ENCODE measurements at places on chromosomes 2 and 18.
A peak's percentile ranks its signal among the peaks of the same experiment; 100 is the strongest.

- DNase-seq = no peak
These were observed 6.7 kb upstream of the TNP1 start for GRCh38 chr2:216866515-216867095.

- DNase-seq = no peak
These were observed 214.0 kb downstream of the CYP26B1 start for GRCh38 chr2:71933467-71934319.

DNA sequence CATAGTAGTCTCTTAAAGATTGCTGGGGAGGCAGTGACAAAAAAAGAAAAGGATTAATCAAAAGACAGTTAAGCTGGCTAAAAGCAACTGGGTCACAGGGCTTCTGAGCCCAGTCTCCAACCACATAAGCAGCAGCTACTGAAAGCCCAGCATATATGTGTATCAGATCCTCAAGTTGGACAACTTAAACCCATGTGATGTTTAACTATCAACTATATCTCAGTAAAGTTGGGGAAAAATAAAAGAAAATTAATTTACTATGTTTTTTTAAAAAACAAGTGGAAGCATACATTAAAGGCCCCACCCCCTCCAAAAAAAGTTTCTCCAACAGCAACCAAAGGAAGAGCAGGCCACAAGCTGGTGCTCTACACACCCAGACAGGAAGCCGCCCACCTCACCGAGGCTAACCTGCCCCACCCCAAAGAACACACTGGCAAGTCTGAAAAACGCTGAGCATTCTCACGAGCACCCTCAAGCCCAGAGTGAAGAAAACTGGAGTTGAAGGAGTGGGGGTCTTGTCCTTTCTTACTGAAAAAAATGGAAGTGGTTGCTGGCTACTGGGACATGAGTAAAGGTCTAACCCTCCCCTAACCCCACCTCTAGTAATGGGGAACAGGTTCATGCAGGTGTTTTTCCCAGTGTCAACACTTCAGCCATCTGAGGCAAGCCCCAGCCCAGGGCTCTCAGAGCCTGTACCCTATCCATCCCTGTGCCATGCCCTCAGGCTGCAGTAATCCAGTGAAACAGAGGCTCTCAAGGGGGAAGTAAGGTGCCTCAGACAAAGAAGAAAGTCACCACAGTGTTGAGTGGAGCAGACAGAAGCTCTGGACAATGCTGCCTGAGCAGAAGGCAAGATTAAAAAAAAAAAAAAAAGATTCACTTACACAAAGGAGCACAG is 106.3 kb downstream of the GYPC start:
- no peak for DNase-seq

- DNase-seq = no peak
These were observed 182.2 kb downstream of the FIGN start for GRCh38 chr2:163553601-163554000.

- no peak for DNase-seq
These were observed 2.6 kb downstream of the HOXD9 start for GRCh38 chr2:176124947-176125771.

- no peak for DNase-seq
These were observed 43.2 kb upstream of the NEB start for GRCh38 chr2:151777487-151777886.

GRCh38 chr2:43370705-43371104 is 144.3 kb upstream of the ZFP36L2 start:
- peak; percentile 80 for DNase-seq

DNA sequence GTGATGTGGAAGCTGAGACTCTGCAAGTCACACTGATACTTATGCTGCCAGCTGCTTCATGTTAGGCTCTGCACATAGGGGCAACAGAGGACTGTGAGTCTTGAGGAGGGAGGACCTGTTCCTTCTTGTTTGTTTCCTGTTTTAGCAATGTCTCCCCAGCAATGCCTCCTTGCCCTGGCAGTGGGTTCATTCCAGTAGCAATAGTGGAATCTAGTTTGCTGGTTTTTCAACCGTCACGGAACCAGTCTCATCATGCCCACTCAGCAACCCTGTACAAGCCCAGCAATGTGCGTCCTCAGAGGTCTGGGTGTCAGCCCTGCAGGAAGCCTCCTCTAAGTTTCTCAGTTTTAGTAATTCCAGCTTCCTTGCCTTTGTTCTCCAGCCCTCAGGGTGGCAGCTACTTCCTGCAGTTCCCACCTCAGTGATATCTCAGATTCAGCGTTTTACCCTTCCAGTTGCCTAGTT is 20.5 kb upstream of the ITGB6 start:
- DNase-seq = no peak

- no peak for DNase-seq
These were observed 590 bp downstream of the MDH1 start for GRCh38 chr2:63589148-63589958.

GRCh38 chr18:74289137-74289536 is 2.6 kb downstream of the CYB5A start:
- DNase-seq = no peak

- DNase-seq = no peak
These were observed 255.3 kb upstream of the SALL3 start for GRCh38 chr18:78724214-78724914.

DNA sequence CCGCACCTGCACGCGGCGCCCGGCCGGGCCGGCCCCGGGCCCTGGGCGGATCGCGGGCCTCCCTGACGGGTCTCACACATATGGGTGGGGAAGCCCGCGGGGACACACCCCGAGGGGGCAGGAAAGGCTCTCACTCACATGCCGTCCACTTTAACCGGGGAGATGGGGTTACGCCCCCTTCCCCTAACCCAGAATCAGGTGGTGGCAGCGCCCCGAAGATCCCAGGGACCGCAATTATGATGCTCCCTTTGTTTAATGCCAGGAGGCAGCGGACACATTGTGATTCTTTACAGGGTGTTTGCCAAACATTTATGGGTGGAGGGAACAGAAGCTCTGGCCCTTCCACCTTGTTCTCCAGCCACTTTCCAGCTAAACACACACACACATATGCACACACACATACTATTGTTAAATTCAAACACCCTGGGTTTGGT is 424 bp upstream of the ANKRD44 start:
- no peak for DNase-seq

GRCh38 chr2:42792583-42793333 is at the start of gene HAAO:
Gene HAAO (minus strand): TSS chr2:42792583. CDS start chr2:42792536, 47 bp downstream.
- DNase-seq = no peak

GRCh38 chr2:121356058-121356640 is 71.1 kb upstream of the TFCP2L1 start:
- no peak for DNase-seq

- DNase-seq = no peak
These were observed 463 bp upstream of the DNAJB2 start for GRCh38 chr2:219278655-219279150.

DNA sequence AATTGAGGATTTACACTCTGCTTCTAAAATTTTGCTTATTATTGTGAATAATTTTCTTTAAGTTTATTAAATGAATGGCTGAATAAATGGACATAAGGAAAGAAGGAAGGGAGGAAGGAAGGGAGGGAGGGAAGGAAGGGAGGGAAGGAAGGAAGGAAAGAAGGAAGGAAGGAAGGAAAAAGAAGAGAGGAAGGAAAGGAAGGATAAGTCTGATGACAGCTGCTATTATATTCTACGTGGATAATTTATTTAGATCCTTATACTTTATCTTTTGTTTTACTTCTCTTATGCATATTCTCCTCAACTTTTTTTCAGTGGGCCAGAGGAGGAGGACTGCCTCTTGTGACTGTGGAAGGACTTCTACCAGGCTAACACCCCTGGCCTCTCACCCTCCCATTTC is 17.4 kb downstream of the CLUL1 start:
- no peak for DNase-seq

DNA sequence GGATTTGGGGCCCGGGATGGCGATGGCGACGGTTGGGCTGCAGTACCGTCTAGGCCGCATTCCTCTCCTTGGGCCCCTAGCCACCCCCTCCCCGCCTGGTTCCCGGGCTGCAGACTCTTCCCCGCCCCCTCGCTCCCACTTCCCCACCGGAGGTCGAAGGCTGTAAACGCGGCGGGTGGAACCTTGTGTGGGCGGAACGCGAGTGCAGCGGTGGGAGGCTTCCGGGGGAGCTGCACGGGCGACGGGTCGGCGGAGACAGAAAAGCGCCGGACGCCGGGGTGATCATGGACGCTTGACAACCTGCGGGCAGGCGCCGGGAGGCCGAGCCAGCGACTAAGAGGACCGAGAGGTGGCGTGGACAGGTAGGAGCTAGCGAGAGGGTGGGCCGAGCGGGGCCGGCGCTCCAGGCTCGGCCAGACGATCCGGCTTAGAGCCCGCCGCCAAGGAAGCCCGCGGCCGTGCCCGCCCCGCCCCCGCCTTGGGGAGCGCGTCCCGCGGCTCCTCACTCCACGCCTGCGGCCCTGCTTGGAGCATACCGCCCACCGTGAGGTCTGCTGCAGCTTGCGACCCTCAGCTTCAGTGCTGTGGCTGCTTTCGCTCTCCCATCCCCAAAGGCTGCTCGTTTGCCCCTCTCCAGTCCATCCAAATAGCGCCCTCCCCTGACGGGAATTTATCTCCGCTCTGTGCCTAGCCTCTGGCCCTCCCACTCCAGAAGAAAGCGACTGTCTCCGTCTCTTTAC is at the start of gene COPS7B:
Gene COPS7B, plus strand, starts transcription at position 269 of the 740 bp plus-strand sequence. CDS start 2,126 bp downstream, outside the sequence.
- DNase-seq = no peak

DNA sequence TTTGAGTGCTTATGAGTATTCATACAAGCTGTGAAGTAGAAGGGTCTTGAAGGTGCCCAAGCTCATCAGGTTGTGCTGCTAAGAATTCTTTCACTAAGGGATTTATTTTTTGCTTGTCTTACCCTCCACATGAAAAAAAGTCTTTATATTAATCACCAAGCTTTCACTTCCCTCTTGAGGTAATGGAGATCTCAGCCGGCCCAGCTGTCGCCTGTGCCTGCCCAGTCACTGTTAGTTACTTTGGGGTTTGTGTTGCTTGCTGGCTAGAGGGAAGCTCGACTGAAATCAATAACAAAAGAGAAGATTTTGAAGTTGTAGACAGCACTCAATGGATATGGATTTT is 21.9 kb downstream of the MC2R start:
- no peak for DNase-seq

DNA sequence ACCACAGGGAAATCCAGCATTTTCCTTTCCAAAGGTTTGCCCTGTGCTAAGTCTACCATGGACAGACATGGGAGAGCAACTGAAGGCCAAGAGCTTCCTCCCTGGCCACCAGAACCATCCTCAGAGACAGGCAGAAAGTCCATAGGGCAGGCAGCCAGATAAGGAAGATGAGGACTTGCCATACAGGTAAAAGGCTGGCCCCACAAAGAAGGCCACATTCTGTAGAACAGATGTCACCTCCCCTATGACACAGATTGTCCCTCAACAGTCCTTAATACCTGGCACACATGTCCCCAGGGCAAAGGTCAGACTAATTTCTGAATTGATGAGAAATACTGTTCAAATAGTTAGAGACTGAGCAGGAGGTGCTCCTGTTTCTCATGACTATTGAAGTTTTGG is 52.0 kb downstream of the FECH start:
- no peak for DNase-seq

DNA sequence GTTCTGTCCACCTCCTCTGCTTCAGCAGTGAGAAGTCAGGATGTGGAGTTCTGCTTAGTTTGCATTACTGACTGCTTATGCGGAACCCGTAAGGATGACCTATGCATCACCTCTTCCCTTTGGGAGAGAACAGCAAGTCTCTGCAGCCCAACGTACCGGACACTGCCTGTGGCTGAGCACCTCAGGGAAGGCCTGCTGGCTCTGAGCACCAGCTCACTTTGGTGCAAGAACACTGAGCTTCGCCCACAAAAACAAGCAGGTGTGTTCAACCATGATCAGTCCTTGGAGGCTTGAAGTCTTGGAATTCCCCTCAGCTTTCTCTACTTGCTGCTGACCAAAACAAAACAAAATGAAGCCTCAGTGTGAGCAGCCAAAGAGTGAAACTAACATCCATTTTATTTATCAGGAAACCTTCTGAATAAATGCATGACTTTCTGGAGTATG is 52.7 kb upstream of the NCK2 start:
- peak; percentile 57 for DNase-seq

DNA sequence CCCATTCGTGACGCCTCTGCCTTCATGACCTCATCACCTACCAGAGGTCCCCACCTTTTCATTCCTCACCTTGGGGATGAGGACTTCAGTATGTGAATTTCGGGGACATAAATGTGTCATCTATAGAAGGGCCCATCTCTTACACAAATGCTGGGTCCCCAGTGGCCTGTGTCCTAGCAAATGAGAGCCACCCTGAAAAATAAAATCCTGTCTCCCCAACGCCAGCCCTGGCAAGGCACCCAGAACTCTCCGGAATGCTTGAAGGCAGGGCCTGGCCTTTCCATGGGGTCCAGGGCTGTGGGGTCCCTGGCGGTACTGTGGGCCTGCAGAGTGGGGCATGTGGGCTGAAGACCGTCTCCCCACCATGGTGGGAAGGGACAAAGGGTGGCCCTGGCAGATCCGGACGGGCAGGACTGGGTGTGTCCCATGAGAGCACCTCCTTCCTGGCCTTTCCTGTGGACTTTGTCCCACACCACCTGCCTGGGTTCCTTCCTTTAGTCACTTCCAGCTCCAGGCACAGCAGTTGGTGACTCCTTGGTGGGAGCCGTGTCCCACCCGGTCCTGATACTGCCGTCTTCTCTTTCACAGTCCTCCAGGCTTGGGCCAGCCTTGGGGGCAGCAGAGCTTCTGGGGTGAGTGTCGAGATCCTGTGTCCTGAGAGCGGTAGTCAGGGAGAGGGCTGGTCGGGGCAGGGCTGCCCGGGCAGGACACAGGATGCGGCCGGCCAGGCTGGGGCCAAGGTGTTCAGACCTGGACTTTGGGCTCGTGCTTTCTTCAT is 18.6 kb downstream of the CAPN10 start:
- no peak for DNase-seq

GRCh38 chr18:3777122-3777521 is 327.1 kb downstream of the TGIF1 start:
- DNase-seq = no peak

DNA sequence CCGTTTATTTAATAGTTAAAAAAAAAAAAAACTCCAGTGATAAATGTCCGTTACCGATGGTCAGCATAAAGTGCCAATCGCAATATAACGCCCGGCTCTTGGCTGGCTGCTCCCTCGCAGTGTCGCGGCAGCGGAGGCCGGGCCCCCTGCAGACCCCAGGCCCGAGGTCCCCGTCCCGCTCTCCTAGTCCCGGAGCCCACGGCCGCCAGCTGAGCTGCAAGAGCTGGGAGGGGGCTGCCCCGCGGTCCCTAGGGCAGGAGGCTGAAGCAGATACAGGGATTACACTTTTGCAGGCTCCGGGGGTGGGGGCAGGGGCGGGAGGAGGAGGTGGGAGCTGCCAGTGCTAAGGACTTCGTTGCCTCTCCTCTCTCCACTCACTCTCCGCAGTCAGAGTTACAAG is 6.9 kb downstream of the OSR1 start:
- no peak for DNase-seq

DNA sequence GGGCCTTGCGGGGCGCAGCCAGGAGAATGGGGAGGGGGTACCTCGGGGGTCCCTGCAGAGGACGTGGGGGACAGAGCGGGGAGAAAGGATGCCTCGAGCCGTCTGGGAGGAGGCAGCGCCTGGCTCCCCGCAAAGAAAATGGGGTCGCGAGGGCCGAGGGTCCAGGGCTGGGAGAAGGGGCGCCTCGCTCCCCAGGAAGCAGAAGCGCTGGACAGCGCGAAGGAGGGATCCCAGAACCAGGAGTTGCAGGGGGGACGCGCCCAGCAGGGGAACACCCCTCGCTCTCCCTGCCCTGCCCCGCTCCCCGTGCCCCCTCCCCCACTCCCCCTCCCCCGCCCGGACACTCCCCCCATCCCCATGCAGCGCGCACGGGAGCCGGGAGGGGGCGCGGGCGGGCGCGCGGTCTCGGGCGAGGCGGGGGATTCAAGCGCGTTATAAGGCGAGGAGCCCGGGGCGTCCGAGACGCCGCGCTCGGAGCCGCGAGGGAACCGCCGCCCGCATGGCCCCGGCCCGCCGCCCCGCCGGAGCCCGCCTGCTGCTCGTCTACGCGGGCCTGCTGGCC is at the start of gene ERFE:
Gene ERFE, plus strand, starts transcription at position 462 of the 562 bp plus-strand sequence. Its CDS starts 38 bp downstream, at position 500.
- DNase-seq = no peak

GRCh38 chr2:180980106-180980942 is at the start of gene UBE2E3:
Gene UBE2E3 (plus strand): TSS chr2:180980605. CDS start chr2:180982043, 1,438 bp downstream.
- no peak for DNase-seq

Measured in epithelial cell of proximal tubule (primary cell).